ENCODE measurements at places on chromosomes 12 and 14. TPM values are rescaled to one million over a fixed set of nuclear protein-coding genes. Genes with fewer than 3 reads are reported as not detected.

The DBX2 gene
- not detected for polyA plus RNA-seq

The TRMT5 gene
- 22.9 TPM for polyA plus RNA-seq

The CCDC177 gene
- 0.09 TPM for polyA plus RNA-seq

The REM2 gene
- 1.5 TPM for polyA plus RNA-seq

The MMP17 gene
- 1.2 TPM for polyA plus RNA-seq

The VCPKMT gene
- polyA plus RNA-seq = 13.8 TPM

The TMEM132C gene
- 1.8 TPM for polyA plus RNA-seq

The IL22 gene
- not detected for polyA plus RNA-seq

The MANSC4 gene
- 0.92 TPM for polyA plus RNA-seq

The FZD10 gene
- polyA plus RNA-seq = 3.3 TPM

The SPX gene
- 17.0 TPM for polyA plus RNA-seq

The LALBA gene
- polyA plus RNA-seq = not detected

The ANKRD33 gene
- polyA plus RNA-seq = 0.36 TPM

The PLEKHD1 gene
- 5.0 TPM for polyA plus RNA-seq

The RIMBP2 gene
- 26.5 TPM for polyA plus RNA-seq

The SLC25A21 gene
- polyA plus RNA-seq = 4.2 TPM

The EEF1AKMT3 gene
- polyA plus RNA-seq = 13.3 TPM

The CEBPE gene
- polyA plus RNA-seq = 0.15 TPM

The SLC4A8 gene
- 4.9 TPM for polyA plus RNA-seq

The FOXA1 gene
- 3.1 TPM for polyA plus RNA-seq

The GPR84 gene
- 0.20 TPM for polyA plus RNA-seq

DNA sequence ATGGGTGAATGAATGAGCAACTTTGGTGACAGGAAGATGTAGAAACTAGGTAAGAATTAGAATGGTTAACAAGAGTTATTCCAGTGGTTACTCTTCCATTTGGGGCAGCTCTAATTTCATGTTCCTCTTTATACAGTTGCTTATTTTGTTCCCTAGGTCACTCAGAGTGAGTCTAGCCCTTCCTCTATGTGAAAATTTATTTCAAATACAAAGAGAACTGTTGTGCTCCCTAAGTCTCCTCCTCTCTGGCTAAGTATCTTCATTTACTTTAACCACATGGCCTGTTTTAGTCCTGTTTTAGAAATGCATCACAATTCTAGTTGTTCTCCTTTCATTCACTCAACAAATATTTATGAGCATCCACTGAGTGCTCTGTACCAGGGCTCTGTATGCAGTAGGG lies 51.1 kb upstream of the HIF1A start:
- DNase-seq = no peak

DNA sequence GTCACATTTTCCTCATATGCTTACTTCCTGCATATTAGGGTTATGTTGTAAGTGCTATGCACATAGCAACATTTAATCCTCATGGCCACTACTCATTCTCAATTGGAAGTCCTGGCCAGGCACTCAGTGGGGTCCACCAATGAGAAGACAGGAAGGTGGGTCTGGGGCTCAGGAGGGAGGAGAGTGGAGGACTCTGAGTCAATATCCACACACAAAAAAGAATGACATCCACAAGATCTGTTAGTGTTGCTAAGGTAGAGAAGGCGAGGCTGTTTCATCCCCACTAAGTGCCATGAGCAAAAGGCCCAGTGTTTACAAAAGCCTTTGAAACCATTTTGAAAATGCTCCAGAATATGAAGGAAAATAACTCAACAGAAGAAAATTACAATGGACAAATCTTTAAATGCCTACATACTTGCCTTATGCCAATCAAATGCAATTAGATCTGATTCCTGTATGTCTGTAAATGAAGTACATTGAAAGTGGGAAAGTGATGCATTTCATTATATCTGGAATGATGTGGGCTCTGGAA lies 53.9 kb downstream of the EID3 start:
- DNase-seq = no peak

DNA sequence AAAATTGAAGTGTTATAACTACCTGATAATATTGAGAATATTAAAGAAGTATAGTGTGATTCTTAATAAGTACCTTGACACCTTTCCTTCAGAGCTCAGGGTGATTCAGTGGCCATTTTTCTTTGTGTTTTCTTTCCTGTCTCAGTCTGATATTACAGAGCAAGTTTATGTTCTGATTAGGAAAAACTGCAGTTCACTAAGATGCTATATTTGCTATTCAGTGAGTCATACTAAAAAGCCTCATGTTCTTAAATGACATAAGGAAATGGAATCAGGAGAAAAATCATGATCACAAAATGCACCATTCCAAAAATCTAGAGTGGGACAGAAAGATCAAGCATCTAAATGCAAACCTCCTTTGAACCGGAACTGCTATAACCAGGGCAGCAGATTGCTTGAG lies 390.6 kb upstream of the ATP2B1 start:
- DNase-seq = no peak

DNA sequence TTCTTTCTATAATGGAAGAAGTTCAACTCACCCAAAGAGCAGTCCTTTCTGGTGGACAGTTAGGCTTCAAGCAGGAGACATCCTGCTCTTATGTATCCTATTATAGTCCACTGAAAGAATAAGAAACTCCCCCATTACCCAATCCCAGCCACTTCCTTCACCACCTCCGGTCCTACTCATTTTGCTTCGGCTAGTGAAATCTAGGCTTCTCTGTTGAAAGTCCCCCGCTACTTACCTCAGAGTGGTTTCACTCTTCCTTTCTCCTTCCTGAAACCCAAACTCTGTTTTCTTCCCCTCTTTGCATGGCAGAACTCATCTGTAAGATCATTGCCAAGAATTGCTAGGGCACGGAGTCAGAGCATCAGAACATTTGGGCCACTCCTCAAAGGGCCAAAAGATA lies at the start of gene GPR84:
Gene GPR84, minus strand, starts transcription at position 74 of the 400 bp plus-strand sequence. CDS start 635 bp downstream, outside the sequence.
- DNase-seq = no peak

DNA sequence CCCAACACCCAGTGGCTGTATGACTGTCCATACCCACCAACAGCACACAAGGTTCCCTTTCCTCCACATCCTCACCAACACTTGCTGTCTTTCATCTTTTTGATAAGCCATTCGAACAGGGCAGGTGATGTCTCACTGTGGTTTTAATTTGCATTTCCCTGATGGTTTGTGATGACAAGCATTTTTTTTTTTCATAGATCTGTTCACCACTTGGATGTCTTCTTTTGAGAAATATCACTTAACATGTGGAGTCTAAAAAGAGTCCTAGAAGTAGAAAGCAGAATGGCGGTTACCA lies 198.1 kb upstream of the DIO3 start:
- no peak for DNase-seq

- DNase-seq = no peak
Measured at GRCh38 chr12:47303207-47303606, 223.4 kb upstream of the AMIGO2 start.

GRCh38 chr14:90456551-90456950 lies 59.7 kb downstream of the CALM1 start:
- no peak for DNase-seq

GRCh38 chr12:21526721-21527345 lies 737 bp downstream of the SPX start:
- no peak for DNase-seq

DNA sequence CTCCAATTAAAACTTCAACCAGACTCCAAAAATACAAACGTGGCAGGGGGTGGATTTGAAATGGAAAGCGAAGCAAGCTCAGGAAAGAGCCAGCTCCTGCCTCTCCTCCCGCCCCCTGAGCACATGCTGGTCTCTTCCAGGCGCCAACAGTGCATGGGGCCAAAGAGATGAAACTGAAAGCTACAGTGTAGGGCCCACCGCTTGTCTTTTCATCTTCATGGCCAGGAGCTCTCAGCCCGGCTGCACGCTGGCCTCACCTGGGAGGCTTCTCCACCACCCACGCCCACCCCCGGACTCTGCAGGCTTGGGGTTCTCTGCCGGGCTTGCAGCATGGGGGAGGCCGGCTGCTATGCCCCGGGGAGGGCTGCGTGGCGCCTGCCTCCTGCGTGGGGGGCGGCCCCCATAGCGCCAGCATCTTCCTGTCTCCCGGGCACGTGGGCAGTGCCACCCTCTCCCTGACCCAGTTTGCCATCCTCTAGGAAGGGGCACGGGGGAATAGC lies 2.0 kb downstream of the RIMBP2 start:
- DNase-seq = no peak

- DNase-seq = no peak
Measured at GRCh38 chr12:22410486-22410885, 76.0 kb upstream of the ST8SIA1 start.

GRCh38 chr12:46711756-46712155 lies 114.0 kb downstream of the SLC38A4 start:
- no peak for DNase-seq

- no peak for DNase-seq
Measured at GRCh38 chr12:113462998-113463745, 8.5 kb downstream of the LHX5 start.

GRCh38 chr12:85007836-85008235 lies 28.2 kb downstream of the TSPAN19 start:
- DNase-seq = no peak

- peak; percentile 50 for DNase-seq
Measured at GRCh38 chr14:81435391-81436295, 35.5 kb upstream of the STON2 start.

DNA sequence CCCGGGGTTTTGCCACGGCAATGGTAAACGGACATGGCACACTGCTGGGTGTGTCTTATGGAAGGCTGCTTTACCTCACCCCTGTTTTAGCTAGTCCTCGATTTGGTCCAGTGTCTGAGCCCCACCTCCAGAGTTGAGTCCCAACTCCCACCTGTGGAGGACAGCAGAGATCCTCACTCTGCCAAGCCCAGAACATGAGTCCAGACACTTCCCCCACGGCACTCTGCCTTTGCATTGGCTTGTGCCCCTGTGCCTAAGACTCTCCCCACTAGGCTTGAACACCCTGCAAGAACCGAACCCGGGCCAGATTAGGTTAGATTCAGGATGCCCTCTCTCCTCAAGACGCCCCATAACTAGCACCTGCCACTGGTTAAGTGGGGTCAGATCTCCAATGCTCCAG lies 59.8 kb upstream of the C14orf180 start:
- no peak for DNase-seq

DNA sequence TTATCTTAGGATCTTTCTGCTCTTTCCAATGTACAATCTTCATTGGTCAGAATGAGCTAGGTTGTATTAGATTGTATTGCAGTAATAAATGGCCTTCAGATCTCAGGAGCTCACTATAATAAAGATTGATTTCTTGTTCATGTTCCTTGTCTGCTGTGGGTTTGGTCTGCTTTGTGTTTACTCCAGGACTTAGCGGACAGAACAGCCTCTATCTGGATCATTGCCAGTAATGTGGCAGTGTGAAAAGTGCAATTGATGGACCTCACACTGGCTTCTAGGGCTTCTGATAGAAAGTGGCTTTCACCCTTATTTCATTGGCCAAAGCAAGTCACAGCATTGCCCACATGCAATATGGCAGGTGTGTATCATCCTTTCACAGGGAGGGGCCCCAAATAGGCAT lies 81.2 kb downstream of the BTG1 start:
- DNase-seq = no peak

DNA sequence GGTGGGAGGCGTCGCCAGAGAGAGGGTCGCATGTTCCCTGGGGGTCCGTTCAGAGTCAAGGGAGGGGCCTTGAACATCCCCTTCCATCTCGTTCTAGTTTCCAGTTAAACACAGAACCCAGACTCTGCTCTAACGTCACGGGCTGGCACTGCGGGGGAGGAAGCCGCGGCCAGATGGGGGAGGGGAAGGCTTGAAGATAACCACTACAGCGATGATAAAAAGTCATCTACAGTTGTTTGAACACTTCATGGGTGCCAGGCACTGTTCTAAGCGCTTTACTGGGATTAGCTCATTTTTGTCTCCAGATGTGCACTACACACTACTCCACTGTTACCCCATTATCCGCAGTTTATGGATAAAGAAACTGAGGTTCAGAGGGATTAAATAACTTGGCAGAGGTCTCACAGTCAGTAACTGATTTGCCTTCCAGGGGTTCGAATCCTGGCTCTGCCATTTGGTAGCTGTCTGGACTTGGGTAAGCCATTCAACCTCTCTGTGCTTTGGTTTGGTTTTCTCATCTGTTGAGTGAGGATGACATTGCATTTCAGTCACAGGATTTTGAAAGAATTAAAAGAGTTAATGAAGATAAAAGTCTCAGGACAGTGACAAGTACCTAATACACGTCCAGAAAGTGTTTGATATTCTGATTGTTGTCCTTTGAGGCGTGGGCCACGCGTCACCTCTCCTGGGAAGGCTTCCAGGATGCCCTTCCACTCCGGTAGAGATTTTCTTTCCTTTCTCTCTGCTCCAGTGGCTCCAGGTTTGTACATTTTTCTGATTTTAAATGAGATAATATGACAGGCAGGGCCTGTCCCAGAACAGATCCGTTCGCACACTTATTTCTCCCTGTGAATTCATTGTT lies 798 bp upstream of the RASAL1 start:
- DNase-seq = no peak

DNA sequence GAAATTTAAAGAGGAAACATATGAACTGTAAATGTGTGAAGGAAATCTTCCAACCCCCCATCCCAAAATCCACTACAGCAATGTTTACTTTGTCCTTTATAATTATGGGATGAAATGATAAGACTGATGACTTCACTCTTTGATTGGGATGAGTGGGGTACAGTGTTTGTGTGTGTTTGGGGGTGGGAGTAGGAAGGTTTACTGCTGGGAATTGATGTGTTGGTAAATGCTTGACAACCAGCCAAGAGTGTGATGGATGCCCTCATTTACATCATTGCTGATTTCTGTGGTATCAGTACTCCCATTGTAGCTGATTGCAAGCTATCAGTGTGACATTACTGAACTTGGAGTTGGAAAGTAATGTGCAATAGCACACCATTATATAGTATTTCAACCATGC lies 90.9 kb downstream of the KCNMB4 start:
- no peak for DNase-seq

DNA sequence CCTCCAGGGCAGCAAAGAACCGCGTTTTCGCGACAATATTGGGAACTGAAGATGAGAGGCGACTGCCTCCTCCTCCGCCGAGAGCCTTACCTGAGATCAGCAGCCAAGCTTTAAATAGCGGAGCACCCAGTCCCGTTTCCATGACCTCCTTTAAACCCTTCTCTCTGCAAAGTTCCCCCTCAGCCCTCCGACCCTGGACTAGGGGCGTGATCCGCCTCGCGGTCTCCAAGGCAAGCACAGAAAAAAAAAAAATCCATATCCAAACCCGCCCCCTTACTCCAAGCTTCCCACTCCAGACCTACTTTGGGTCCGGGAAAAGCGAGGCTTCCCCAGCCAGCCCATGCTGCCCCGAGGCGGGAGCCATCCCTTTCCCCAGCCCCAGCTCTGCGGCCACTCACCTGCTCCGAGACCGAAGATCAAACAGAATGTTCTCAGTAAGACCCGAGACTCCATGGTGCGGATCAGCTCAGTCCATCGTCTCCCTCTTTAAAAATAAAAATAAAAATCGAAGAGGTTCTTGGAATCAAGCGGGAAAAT lies 630 bp downstream of the NELL2 start:
- no peak for DNase-seq

GRCh38 chr12:20477672-20478071 lies 109.3 kb downstream of the PDE3A start:
- DNase-seq = peak; percentile 39

DNA sequence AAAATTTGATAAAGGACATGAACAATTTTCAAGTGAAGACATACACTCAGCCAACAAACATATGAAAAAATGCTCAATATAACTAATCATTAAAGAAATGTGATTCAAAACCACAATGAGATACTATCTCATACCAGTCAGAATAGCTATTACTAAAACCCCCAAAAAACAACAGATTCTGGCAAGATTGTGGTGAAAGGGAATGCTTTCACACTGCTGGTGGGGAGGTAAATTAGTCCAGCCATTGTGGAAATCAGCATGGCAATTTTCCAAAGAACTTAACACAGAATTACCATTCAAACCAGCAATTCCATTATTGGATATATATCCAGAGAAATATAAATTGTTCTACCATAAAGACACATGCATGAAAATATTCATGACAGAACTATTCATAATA lies 18.7 kb upstream of the TAS2R14 start:
- DNase-seq = no peak
